ENCODE measurements at places on chromosomes 4 and X. TPM values are rescaled to one million over a fixed set of nuclear protein-coding genes. Genes with fewer than 3 reads are reported as not detected.

DNA sequence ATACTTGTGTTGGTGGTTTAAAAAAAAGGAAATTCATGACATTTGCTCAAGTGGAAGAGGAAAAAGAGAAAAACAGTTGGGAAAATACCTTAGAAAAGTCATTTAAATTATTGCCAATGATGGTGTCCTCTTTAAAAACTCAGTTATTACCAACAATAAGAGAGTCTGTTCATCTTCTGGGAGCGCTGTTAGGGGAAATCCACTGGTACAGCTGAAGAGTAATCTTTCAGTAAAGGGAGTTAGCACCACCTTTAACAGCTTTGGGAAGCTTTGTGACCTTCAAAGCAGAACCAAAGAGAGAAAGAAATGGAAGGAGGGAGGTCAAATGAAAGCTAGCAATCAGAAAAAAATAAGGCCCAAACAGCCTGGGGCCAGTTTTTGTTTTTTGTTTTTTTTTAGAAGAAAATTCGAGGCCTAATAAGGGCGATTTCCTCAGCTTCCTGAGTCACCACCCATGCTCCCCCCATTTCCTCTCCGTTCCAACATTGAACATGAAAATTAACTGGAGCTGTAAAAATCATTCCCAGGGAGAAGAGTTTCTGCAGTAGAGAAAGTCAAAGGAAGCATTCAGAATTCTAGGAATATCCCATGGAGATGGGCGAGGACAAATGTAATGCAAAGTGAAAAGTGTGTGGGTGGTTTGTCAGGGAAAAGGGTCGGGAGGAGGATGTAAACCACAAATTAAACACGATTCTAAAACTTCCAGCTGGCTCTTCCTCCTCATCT, 115.1 kb downstream of the SH3KBP1 start:
- DNase-seq = peak; percentile 58

GRCh38 chr4:72136429-72136828, 104.6 kb downstream of the NPFFR2 start:
- DNase-seq = no peak

- DNase-seq = no peak
Observed at GRCh38 chr4:61301271-61301670, 101.1 kb downstream of the ADGRL3 start.

GRCh38 chr4:17758485-17758884, 22.9 kb downstream of the FAM184B start:
- DNase-seq = no peak

- no peak for DNase-seq
Observed at GRCh38 chr4:171162478-171162877, 650.7 kb upstream of the GALNTL6 start.

DNA sequence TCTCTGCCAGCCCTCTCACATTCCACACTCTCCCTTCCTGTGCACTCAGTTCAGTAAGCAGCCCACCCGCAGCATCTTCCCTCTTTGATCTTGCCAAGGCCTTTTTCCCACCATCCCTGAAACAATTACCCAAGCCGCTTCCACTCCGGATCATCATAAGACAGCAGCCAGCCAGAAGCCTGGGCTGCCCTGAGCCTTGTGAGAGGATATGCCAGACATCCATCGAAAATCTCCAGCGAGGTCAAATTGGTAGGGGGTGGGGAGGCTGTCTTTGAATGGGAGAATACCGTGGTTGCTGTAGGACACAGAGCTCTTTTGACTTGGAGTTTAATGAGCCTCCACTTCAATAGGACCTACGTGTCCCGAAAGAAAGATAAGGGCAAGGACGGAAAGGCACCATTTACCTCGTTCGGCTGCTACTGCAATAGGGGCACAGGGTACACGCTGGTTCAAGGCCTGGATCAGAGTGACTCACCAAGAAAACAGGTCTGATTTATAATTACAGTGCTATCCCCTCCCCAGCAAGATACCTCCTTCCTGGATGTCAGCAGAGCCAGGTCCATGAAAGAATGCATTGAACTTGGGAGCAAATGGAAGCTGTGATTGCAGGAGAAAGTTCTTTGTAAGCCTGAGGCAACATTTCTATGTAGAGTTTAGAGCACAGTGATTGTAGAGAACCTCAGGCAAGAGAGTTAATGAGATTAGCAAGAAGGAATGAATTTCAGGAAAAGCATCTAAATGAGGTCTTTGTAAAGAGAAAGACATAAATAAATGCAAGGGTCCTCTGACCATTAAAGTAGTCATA, 39.5 kb downstream of the AMOT start:
- no peak for DNase-seq

DNA sequence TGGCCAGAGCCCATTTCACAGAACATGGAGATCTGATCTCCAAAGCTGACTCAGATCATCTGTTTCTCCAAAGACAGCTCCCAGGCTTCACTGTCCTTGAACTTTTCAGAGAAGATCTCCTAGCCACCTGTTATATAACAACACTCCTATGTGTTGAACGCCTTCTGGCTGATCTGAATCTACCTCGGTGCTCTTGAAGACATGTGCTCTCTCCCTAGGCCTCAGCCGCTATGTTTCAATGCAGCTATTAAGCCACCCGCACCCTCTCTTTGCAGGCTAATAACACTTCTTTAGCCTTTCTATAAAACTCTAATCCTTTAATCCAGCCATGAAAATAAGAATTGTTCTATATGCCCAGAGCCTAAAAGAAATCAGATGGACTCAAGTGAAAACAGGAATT, 34.9 kb downstream of the SEL1L3 start:
- no peak for DNase-seq

DNA sequence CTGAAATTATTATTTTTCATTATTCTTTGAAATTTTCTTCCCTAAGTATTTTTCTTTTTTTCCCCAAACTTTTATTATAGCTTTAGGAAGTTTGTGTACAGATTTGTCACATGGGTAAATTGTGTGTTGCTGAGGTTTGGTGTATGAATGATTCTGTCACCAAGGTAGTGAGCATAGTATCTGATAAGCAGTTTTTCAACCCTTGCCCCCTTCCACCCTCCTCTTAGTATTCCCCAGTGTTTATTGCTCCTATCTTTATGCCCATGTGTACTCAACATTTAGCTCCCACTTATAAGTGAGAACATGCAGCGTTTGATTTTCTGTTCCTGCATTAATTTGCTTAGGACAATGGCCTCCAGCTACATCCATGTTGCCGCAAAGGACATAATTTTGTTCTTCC, 103.9 kb upstream of the MAGEB2 start:
- DNase-seq = no peak

DNA sequence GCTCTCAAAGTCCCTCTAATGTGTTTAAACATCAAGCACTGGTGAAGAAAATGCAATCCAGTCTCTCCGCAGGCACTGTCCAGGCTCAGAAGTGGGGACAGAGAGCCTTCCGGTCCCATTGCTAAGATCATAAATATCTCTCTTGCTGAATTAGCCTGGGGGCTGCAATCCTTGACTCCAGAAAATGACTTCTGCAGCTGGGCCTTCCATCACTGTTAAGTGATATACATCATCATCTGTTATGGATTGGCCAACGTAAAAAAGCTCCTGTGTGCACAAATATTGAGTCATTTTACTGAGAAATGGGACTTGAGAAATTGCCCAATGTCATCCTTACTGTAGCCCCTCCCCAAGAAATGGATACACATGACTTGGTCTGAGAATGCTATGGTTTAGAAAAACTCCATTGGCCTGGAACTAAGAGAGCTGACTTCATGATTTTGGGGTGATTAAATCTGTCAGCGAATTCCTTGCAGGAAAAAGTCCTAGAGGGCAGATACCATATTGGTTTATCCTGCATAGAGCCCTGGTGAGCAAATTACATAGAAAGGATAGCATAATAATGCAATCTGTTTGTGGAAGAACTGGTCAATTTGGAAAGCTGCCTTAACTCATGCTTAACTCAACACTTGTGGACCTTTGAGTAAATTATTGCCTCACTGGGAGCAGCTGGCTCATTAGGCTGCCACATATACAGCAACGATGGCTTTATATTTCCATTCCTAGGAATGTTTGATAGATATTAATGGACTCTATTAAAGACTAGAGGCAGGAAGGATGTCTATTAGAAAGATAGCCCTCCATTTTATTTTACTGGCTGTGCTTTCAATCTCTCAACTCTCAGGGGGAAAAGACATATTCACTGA, 346.1 kb downstream of the GBA3 start:
- DNase-seq = no peak

DNA sequence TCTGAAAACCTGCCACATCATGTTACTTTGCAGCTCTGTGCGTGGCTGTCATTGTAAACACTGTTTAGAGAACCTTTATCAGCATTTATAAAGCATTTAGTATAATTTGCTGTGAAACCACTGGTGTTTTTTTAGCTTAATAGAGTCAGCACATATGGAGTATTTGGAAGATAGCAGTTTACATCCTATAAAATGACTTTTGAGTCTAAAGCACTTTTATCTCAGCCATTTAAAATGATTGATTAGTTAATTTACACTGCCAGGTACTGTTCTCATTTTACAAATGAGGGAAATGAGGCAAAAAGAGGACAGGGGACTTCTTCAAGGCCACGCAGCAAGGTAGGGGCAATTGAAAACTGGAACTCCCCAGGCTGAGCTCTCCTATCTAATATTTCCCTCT, 181.7 kb downstream of the FRMPD4 start:
- no peak for DNase-seq

- DNase-seq = no peak
Observed at GRCh38 chr4:166257276-166257675, 384.2 kb downstream of the TLL1 start.

DNA sequence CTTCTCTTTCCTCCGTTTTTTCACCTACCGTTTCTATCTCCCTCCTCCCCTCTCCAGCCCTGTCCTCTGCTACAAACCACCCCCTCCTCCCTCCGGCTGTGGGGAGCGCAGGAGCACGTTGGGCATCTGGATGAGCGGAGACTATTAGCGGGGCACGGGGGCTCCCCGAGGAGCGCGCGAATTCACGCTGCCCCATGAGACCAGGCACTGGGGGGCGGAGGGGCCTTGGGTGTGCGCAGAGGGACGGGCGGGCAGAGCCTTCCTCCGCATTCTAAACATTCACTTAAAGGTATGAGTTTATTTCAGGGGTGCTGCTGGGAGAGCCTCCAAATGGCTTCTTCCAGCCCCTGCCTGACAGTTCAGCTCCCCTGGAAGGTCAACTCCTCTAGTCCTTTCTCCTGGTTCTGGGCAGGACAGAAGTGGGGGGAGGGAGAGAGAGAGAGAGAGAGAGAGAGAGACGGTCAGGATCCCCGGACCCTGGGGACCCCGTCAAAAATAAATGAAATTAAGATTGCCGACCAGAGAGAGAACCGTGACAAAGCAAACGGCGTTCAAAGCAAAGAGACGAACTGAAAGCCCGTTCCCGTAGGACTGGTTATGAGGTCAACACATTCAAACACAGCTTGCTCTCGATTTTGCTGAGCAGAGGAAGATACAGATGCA, 5.0 kb downstream of the SHOX start:
- DNase-seq = no peak

GRCh38 chr4:94488670-94489069, 36.9 kb downstream of the PDLIM5 start:
- DNase-seq = no peak

SFRP2 gene
- not detected for total RNA-seq

BEND2 gene
- 1.3 TPM for total RNA-seq

RIPPLY1 gene
- total RNA-seq = not detected

PCYT1B gene
- 0.48 TPM for total RNA-seq
